Amygdala (tissue), 56 donors: ENCODE measurements at places on chromosomes 2 and 18.

DNA sequence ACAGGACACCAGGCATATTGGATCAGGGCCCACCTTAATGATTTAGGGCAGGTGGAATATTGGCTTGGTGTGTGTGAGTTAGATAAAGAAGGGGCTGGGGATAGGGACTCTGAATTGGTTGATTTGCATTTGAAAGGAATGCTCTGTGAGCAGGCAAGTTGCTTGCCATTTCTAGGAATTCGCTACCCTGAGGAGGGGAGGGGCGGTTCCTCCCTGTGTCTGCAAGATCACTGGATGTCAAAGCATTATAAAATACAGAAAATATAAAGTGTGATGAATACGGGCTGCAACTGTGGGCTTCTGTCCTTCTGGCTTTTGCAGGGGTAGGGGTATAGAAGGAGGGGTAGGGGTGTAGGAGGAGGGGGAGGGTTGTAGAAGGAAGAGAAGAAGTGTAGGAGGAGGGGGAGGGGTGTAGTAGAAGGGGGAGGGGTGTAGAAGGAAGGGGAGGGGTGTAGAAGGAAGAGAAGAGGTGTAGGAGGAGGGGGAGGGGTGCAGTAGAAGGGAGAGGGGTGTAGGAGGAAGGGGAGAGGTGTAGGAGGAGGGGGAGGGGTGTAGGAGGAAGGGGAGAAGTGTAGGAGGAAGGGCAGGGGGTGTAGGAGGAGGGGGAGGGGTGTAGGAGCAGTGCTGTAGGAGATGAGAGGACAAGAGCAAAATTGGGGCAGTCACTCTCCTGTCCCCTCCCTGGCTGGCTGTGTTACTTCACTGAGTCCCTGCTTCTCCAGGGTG, 238.0 kb upstream of the COPS8 start:
- no peak for DNase-seq

GRCh38 chr2:190507135-190507534, 27.4 kb downstream of the NEMP2 start:
- DNase-seq = no peak

DNA sequence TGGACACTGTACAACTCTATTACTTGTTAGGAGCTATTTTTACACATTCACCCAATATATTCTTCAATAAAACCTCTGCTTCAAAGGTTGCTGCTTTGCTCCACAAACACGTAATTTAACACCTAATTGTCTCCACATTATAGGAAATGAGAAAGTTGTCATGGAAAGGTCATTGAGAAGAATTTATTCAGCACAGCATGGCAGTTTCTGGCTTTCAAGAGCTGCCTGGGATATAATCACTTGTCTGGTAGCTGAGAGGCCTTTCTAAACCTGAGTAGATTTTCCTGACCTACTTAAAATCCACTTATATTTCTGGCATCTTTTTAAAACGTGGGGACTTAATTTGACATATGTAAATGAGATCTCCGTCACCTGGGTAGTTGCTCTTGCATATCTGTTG, 216.1 kb downstream of the ZNF804A start:
- DNase-seq = no peak

- DNase-seq = no peak
Measured at GRCh38 chr2:238727585-238728329, 120.1 kb upstream of the TWIST2 start.

DNA sequence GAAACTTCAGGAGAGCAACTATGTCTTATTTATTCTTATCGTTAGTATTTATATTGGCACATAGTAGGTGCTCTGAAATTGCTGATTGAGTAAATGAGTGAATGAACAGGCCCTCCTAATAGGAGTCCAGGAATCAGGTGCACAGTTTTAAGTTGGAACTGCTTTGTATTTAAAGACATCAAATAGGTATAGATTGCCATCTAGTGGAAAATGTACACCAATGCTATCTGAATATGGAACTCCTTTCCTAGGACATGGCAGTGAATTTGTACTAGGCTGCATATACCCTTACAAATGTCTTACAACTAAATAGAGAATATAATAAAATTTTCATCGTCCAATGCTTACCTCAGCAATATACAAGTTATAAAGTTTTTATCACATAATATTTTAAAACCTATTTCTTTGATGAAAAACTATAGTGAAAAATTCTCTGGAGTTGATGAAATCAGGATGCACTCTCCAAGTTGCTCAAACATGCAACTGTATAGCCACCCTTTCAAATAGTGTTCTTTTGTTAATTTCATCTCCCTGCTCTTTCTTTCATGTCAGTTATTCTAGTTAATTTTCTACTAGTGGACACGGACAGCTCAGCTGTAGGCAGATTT, 318.9 kb upstream of the SYT4 start:
- DNase-seq = no peak

- no peak for DNase-seq
Measured at GRCh38 chr18:35942661-35943060, 29.8 kb upstream of the RMP24 start.

DNA sequence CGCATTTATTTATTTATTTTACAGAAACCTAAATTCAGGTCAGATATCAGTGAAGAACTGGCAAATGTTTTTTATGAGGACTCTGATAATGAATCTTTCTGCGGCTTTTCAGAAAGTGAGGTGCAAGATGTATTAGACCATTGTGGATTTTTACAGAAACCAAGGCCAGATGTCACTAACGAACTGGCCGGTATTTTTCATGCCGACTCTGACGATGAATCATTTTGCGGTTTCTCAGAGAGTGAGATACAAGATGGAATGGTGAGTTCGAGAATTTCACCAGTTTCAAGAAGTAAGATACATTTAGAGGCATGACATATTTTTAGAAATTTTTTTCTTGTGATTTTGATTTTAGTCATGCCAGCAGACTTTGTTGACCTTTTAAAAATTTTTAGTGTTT, 4.6 kb downstream of the CDCA7 start:
- no peak for DNase-seq
